Epithelial cell of prostate (primary cell): ENCODE measurements at places on chromosomes 5 and 9.
A peak's percentile ranks its signal among the peaks of the same experiment; 100 is the strongest.

DNA sequence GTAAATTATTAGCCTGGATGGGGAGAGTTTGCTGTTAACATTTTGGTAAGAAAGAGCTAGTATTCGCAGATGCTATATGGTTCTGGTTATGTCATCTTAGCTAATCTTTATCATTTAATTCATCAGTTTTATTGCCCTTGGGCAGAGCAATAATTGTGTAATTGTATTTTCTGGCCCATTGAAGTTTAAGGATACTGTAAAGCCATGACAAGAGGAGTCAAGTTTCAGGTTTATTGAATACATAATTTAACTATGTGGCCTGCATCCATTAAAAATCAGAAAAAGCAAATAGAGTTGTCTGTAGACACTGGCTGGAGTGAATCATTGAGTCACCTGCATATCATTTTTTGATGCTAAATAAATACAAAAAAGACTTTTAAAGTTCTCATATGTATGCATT is 255.8 kb downstream of the PRELID2 start:
- no peak for DNase-seq

DNA sequence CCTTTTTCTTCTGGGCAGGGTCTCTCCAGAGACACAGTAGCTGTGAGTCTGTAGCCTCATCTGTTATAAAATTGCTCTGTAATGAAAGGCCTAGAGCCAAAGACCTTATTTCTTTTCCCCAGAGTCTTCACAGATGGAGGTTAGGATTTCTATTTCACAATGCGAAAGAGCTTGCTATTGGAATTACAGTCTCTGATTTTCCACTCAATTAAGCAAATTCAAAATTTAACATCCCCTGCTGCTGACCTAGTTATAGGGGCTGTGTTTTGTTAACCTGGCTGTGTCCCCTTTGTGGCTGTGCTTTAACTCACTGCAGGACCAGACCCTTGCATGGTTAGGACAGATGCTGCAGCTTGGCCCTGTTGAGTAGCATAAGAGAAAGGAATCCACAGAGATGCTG is 190.3 kb upstream of the NMUR2 start:
- DNase-seq, result no peak

GRCh38 chr9:81535542-81536241 is 153.7 kb downstream of the TLE1 start:
- DNase-seq, result peak; percentile 62

DNA sequence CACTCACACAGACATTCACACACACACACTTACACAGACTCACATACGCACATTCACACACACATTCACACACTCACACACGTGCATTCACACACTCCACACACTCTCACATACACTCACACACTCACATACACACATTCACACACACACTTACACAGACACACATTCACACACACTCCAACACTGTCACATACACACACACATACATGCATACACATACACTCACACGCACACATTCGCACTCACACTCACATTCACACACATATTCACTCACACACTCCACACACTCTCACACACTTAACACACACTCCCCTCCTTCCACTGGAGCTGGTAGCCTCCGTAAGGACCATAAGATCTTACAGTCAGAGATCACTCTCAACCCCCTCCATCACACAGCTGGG is 26.2 kb downstream of the CAMK2A start:
- no peak for DNase-seq

DNA sequence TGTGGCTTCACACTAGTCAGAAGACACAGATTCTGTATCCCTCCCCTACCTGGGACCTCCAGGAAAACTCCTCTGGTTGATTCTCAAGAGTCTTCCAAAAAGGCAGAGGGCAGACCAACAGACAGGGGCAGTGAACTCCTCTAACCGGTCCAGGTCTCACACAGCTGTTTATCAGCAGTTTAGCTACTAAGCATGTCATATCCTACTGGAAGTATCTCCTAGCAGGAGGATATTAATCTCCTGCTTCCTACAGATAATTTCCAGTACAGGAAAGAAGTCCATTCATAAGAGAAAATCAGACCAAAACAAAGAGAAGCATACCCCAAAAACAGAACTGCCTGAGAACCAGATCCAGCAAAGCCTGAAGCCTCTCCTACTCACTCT is 64.3 kb downstream of the DTWD2 start:
- no peak for DNase-seq

DNA sequence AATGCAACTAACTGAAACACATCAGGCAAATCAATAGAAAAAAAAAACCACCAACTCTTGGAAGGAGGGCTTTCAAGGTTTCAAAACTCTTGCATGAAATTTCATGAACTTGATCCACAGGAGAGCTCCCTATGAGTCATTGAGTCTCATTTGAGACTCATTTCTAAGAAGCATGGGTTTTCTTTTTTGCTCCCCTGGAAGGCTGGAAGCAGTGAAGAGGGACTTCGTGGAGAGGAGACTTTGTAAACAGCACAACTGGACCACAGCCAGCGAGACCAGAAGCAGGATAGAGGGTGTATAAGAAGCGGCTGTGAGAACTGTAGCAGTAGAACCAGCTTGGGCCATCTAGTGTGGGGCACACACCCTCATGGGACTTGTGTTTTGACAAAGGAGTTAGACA is 41.2 kb upstream of the RAPGEF1 start:
- no peak for DNase-seq

DNA sequence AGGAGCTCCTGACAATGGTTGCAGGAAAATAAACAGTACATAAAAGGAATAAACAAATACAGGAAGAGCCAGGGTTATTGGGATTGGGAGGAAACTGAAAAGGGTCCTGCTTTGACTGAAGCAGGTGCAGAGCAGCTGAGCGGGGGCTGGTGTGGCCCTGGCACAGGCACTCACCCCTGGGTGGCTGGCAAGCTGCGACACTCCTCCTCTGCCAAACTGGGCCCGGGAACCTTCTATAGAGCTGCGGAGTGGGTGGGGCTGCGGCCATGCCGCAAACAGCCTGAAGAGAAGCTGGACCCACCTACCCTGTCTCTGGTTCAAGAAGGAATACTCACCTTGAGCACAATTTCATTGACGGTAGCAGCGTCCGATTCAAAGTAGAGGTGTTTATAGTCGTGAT is 182.5 kb downstream of the GAPVD1 start:
- no peak for DNase-seq

- peak; percentile 73 for DNase-seq
These were observed 660.8 kb downstream of the TLE1 start for GRCh38 chr9:81028504-81028903.

DNA sequence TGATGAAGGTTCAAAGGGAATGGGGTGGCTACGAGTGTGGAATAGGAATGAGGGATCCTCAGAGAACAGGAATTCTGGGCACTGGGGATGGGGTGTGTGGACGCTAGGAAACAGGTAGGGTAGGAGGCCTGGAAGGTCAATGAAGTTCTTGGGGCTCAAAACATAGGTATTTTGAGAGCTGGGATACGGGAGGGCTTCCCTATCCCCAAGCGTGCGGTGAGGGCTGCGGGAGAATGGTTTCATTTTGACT is 718 bp downstream of the QSOX2 start:
- no peak for DNase-seq

DNA sequence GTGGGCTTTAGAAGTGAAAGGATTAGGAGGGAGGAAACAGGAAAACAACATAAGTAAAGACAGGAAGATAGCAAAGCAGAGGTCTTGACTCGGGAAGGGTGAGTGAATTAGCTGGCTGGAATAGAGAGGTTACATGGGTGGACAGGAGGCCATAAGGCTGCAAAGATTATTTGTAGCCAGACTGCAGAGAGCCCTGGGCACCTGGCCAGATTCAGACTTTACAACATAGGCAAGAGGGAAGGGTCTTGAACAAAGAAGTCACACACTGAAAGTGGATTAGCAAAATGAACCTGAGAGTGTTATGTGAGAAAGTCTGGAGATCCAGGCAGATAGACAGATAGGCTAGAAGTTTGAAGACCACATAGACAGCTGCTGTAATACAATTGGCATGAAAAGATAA is 29.7 kb upstream of the CER1 start:
- DNase-seq, result no peak

DNA sequence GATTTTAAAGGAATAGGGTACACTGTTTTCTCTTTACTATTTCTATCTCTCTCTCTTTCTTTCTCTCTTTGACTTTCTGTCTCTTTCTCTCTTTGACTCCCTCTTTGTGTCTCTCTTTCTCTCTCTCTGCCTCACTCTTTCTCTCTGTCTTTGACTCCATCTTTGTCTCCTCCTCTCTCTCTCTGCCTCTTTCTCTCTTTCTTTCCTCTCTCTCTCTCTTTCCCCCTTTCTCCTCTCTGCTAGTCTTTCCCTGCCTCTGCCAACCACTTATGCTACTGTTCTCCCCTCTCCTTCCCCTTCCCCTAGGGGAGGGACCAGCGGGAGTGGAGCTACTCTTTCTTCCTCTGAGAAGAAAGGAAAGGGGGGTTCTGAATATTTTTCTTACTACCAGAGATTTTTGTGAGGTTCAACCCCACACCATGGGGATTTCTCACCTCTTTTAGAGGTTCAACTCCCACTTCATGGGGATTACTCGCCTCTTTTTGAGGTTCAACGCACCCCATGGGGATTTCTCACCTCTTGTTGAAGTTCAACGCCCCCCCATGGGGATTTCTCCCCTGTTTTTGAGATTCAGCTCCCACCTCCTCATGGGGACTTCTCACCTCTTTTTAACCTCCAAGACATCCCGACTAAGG is 309.9 kb downstream of the NR3C1 start:
- DNase-seq, result no peak

- no peak for DNase-seq
These were observed 71.9 kb upstream of the PPP1R2B start for GRCh38 chr5:156778139-156778706.

- no peak for DNase-seq
These were observed 27.4 kb downstream of the IPPK start for GRCh38 chr9:92642564-92642963.

GRCh38 chr5:149540089-149540488 is 11.2 kb downstream of the CSNK1A1 start:
- DNase-seq, result no peak

DNA sequence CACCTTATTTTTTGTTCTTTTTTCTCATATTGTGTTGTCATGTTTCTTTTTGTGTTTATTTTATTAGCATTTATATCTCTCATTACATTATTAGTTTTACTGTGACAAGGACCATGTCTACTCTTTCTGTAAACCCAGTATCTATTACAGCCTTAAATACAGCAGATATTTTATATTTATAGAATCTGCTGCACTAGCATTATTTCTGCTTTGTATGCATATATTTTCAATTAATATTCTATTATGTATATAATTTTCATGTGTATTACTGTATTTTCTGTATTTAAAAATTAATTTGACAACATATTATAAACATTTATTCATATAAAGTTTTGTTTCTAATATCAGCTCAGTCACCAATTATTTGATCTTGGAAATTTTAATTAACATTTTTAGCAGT is 19.5 kb upstream of the C6 start:
- DNase-seq, result no peak

- no peak for DNase-seq
These were observed 40.3 kb downstream of the CCDC125 start for GRCh38 chr5:69292306-69292705.

- DNase-seq, result no peak
These were observed 14.5 kb upstream of the FCN1 start for GRCh38 chr9:134932171-134932570.

GRCh38 chr5:155082401-155082800 is 68.8 kb downstream of the KIF4B start:
- no peak for DNase-seq
